ENCODE measurements at places on chromosomes 7 and 10. TPM values are rescaled to one million over a fixed set of nuclear protein-coding genes. Genes with fewer than 3 reads are reported as not detected.

OPN1SW gene
- not detected for total RNA-seq

INSYN2A gene
- 7.7 TPM for total RNA-seq

UCN3 gene
- not detected for total RNA-seq

GPR22 gene
- not detected for total RNA-seq

LLCFC1 gene
- total RNA-seq = not detected

EGFR gene
- total RNA-seq = 31.7 TPM

C10orf105 gene
- under 0.01 TPM for total RNA-seq

GPR85 gene
- 1.9 TPM for total RNA-seq

SORCS1 gene
- total RNA-seq = not detected

AGBL3 gene
- 0.52 TPM for total RNA-seq

SNX8 gene
- 16.7 TPM for total RNA-seq

FKBP6 gene
- total RNA-seq = not detected

FOXP2 gene
- total RNA-seq = 4.2 TPM

PON3 gene
- total RNA-seq = under 0.01 TPM

RNF133 gene
- 0.16 TPM for total RNA-seq

EZH2 gene
- total RNA-seq = 4.3 TPM

IDI2 gene
- not detected for total RNA-seq

TRIM56 gene
- 36.1 TPM for total RNA-seq

OR6V1 gene
- total RNA-seq = not detected

GIMAP2 gene
- 0.17 TPM for total RNA-seq

CEP55 gene
- 0.94 TPM for total RNA-seq

GOT1 gene
- total RNA-seq = 12.8 TPM

PRRT4 gene
- total RNA-seq = not detected

ENTPD7 gene
- 7.6 TPM for total RNA-seq

FBXL13 gene
- total RNA-seq = 2.1 TPM

IFIT3 gene
- 19.7 TPM for total RNA-seq

EPO gene
- not detected for total RNA-seq

VSIR gene
- total RNA-seq = 19.2 TPM

EIF5AL1 gene
- 0.09 TPM for total RNA-seq

TAS2R4 gene
- 0.79 TPM for total RNA-seq

HMX3 gene
- 0.16 TPM for total RNA-seq

FAM221A gene
- total RNA-seq = 0.95 TPM

WNT8B gene
- total RNA-seq = not detected

CRHR2 gene
- not detected for total RNA-seq

CACNA2D1 gene
- 33.3 TPM for total RNA-seq

TBX20 gene
- not detected for total RNA-seq

ZNF804B gene
- not detected for total RNA-seq

GNGT1 gene
- not detected for total RNA-seq

SLC18A3 gene
- not detected for total RNA-seq

COMTD1 gene
- 7.0 TPM for total RNA-seq

LRIT1 gene
- not detected for total RNA-seq

DNAH11 gene
- under 0.01 TPM for total RNA-seq

CDH23 gene
- total RNA-seq = 0.17 TPM

CDK14 gene
- 24.3 TPM for total RNA-seq

FAM237B gene
- not detected for total RNA-seq

CALML5 gene
- not detected for total RNA-seq

GRK5 gene
- 58.3 TPM for total RNA-seq

ZNF117 gene
- 2.7 TPM for total RNA-seq
